ENCODE measurements at places on chromosomes 6 and 20.

GRCh38 chr20:45156713-45157112, 18.0 kb upstream of the PI3 start:
- no peak for DNase-seq

DNA sequence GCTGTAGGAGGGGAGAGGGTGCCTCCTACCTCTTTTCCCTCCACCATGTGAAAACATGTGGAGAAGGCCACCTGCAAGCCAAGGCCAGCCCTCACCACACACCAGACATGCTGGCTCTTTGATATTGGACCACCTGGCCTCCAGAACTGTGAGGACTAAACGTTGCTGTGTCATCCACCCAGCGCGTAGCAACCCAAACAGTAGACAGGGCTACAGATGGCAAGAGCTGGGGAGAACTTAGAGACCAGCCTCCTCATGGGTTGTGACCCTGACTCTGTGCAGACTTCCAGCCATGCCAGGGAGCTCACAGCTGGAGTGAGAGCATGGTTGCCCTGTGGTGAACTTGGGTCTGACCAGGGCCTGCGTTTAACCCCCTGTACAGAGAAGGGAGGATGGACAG, 195.9 kb upstream of the CST7 start:
- DNase-seq = no peak

DNA sequence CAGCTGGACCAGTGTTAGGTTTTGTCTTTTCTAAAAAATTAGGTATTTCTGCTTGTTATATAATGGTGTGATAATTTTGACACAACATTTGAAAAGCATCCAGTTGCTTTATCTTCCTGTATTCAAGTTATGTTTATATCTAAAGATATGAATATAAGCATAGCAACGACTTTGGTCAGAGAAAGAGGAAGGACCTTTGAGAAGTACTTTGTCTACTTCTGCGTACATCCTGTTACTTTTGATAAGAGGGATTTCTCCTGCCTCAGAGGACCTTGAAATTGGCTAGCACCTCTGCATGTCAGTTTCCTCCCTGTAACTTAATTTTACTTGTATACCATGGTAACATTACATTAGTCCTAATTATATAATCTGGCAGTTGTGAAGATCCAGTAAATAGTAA, 24.8 kb downstream of the PHF20 start:
- no peak for DNase-seq

- no peak for DNase-seq
These were observed 11.0 kb downstream of the ATP9A start for GRCh38 chr20:51757226-51757625.

- no peak for DNase-seq
These were observed 353.2 kb upstream of the BTBD3 start for GRCh38 chr20:11564491-11564890.

DNA sequence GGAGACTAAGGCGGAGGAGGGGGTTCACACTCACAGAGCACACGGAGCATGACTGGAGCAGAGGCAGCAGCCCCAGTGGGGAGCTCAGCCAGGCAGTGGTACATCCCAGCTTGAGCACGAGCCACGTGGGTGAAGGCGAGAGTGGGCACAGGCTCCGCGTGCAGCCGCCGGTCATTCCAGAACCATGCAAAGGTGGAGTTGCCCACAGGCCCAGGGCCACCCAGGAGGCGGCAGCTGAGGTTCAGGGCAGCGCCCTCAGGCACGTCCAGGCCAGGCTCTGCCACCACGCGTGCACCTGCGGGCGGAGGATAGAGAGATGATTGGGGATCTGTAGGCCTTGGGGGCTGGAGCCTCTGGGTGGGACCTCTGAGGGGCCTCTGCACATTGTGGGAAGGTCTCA, 9.5 kb upstream of the ADAM33 start:
- no peak for DNase-seq

DNA sequence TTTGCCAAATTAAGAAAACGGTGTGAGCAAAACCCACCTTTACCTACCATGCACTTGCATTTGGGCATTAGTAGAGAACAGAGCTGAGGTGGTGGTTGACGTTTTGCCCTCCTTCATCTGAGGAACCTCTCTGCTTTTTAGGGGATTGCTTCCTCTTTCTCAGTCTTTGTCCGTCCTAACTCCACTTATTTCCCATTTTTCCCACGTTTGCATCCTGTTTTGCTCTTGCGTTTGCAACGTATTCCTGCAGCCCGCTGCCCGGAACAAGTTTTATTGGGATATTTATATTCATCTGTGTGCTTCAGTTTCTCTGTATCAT, 374 bp upstream of the SERINC1 start:
- DNase-seq = no peak

DNA sequence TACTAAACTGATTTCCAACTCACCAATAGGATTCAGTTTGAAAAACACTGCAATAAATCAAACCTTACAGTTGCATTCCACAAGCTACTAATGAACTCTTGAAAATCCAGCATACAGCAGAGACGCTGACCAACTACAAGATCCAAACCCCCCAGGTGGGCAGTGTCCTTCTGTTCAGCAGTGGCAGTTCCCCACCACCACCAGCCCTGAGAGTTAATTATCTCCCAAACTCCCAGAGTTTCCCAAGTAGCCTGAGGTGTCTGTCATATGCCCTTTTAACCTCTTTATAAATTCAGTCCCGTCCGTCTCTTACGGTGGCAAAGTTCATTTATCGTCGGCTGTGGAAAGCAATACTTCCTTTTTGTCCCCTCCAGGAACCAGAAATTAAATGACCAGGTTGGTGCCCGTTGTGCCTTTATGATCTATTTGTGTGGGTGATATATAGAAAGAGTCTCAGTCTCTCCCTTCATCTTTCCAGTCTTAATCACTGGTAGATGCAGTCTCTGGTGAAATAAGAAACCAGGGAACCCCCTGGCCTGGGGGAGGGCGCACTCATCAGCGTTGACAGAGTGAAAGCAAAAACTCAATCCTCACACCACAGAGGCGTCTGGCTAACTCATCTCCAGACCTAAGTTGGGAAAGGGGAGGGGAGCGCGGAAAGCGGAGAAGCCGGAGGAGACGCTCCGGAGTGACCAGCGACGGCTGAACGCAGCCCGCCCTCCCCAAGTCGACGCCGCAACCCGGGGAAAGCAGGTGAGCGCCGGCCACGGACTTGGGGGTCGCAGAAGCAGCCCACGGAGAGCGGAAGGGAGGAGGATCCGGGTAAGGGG, 717 bp downstream of the MRPL14 start:
- peak; percentile 95 for DNase-seq
